Progenitor cell of endocrine pancreas (in vitro differentiated cells): ENCODE measurements at places on chromosomes 4 and X. TPM values are rescaled to one million over a fixed set of nuclear protein-coding genes. Genes with fewer than 3 reads are reported as not detected.

- no peak overlapping the region for H3K27ac ChIP-seq
- no peak for DNase-seq
- H3K4me3 ChIP-seq, result peak overlapping the region; percentile 45
Observed at GRCh38 chr4:188031751-188032150, 36.2 kb downstream of the ZFP42 start.

GRCh38 chr4:83860200-83860599 is 324.3 kb downstream of the GPAT3 start:
- H3K27ac ChIP-seq, result no peak overlapping the region
- no peak for DNase-seq
- H3K27me3 ChIP-seq, result peaks cover 2% of the 10 kb centered on the region
- H3K4me1 ChIP-seq, result peaks cover 8% of the 10 kb centered on the region
- no peak overlapping the region for H3K4me3 ChIP-seq

Gene NEXMIF
- total RNA-seq, result 1.7 and 1.8 TPM in 2 replicates

DNA sequence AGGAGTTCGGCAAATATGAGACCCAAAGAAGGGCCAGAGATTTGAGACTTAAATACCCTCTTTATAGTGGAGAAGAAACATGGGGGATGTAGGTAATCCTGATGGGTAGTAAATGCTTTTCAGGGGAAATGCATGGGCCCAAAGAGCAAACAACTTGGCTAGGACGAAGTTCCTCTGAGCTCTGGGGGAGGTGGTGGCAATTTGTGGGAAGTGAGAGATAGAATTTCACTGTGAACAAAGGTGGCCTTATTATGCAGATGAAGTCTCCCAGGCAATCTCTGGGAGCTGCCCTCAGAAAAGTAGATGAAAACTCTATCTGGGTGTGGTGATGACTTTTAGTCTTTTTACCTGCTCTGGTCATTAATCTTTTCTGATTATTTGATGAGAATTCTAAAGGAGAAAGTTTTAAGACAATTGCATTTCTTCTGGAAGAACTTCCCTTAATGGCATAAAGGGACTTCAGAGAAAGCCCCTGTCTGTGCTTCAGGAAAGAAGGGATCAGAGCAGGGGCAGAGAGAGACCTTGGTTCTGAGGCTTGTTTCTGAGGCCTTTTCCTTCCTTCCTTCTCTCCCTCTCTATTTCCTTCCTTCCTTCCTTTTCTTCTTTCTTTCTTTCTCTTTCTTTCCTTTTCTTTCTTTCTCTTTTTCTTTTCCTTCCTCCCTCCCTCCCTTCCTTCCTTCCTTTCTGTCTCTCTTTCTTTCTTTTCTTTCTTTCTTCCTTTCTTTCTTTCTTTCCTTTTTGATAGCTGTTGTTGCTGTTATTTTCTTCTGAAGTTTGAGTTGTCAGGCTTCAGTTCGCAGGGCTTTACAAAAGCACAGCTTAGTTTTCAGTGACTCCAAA is 37.5 kb upstream of the MAOA start:
- H3K36me3 ChIP-seq, result peaks cover 6% of the 10 kb centered on the region
- H3K4me1 ChIP-seq, result peaks cover 17% of the 10 kb centered on the region
- peak overlapping the region; percentile 26 for H3K27ac ChIP-seq
- no peaks in the 10 kb centered on the region for H3K27me3 ChIP-seq
- DNase-seq, result no peak

Gene SGMS2
- total RNA-seq, result 6.9 and 10.7 TPM in 2 replicates

Gene TBX22
- 0.27 and 0.46 TPM in 2 replicates for total RNA-seq

DNA sequence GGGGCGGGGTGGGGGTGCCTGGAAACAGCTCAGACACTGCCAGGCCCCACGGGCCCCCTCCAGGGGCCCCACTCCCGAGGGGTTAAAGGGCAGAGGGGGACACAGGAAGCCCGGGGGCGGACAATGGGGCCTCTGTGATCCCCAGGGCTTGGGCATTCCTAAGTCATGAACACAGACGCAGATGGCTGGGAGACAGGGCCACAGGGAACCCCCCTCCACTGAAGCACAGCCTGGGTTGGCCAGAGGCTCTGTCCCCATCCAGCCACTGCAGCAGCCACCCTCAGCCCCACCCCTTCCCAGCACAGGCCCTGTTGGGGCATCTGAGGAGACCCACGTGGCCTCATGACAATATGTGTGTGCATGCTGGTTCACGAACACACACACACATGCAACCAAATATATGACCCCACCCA is 3.9 kb downstream of the L1CAM start:
- no peak for DNase-seq
- H3K36me3 ChIP-seq, result no peaks in the 10 kb centered on the region
- H3K4me3 ChIP-seq, result no peak overlapping the region

GRCh38 chr4:6221851-6222760 is 21.8 kb upstream of the JAKMIP1 start:
- no peaks in the 10 kb centered on the region for H3K36me3 ChIP-seq
- DNase-seq, result peak; percentile 70
- peaks cover 61% of the 10 kb centered on the region for H3K27me3 ChIP-seq
- peak overlapping the region; percentile 76 for H3K4me3 ChIP-seq
- H3K4me1 ChIP-seq, result peaks cover 3% of the 10 kb centered on the region
- peak overlapping the region; percentile 11 for H3K27ac ChIP-seq
